ENCODE measurements at places on chromosomes 5 and 9. TPM values are rescaled to one million over a fixed set of nuclear protein-coding genes. Genes with fewer than 3 reads are reported as not detected.

DNA sequence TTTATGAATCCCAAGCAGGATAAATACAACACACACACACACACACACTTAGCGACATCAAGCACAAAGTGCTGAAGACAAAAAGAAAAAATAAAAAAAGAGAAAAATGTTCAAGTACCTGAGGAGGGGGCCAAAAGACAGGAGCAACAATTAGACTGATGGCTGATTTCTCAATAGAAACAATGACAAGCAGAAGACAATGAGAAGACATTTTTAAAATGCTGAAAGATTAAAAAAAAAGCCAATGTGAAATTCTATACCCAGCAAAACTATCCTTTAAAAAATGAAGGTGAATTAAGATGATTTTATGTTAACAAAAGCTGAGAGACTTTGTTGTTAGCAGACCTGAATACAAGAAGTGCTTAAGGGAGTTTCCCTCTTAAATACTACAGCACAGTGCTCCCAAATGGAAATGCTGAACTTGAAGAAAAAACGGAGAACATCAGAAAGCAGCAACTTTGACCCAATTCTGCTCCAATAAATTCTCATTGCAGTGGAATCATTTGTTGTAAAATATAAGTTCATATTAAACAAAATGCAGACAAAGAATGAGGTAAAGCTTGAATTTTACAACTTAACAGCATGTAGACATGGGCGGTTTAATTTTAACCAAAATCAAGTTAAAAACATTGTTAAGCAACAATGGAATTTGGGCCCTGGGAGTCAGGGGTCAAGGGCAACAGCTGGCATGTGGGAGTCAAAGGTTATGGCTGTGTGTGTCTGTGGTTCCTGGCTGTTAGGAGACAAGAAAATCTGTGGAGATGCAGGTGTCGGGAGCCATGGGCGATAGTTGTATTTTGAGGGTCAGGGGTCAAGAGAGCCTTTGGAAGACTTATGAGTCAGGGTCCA is 776 bp upstream of the RANBP17 start:
- H3K4me1 ChIP-seq: peaks cover 20% of the 10 kb centered on the region
- peak overlapping the region; percentile 83 for H3K4me3 ChIP-seq
- peak overlapping the region; percentile 64 for H3K27ac ChIP-seq
- no peak for DNase-seq
- H3K36me3 ChIP-seq: peaks cover 14% of the 10 kb centered on the region
- no peaks in the 10 kb centered on the region for H3K27me3 ChIP-seq

- peaks cover 14% of the 10 kb centered on the region for H3K36me3 ChIP-seq
- no peak for DNase-seq
- H3K27ac ChIP-seq: no peak overlapping the region
- no peaks in the 10 kb centered on the region for H3K4me1 ChIP-seq
Observed at GRCh38 chr9:37870081-37870798, 33.7 kb downstream of the SLC25A51 start.

GRCh38 chr9:85713897-85714296 is 27.9 kb downstream of the AGTPBP1 start:
- no peak overlapping the region for H3K27ac ChIP-seq
- no peak overlapping the region for H3K4me3 ChIP-seq
- H3K27me3 ChIP-seq: no peaks in the 10 kb centered on the region

GRCh38 chr5:135977375-135977928 is 22.7 kb upstream of the LECT2 start:
- H3K4me1 ChIP-seq: peaks cover 34% of the 10 kb centered on the region
- peaks cover 4% of the 10 kb centered on the region for H3K27me3 ChIP-seq
- DNase-seq: no peak
- H3K4me3 ChIP-seq: no peak overlapping the region

- H3K4me1 ChIP-seq: peaks cover 12% of the 10 kb centered on the region
- peak overlapping the region; percentile 86 for H3K4me3 ChIP-seq
Observed at GRCh38 chr9:107487521-107488374, 1.8 kb downstream of the KLF4 start.

- H3K4me3 ChIP-seq: no peak overlapping the region
- peaks cover 9% of the 10 kb centered on the region for H3K27me3 ChIP-seq
- DNase-seq: no peak
- H3K27ac ChIP-seq: no peak overlapping the region
- H3K4me1 ChIP-seq: peaks cover 11% of the 10 kb centered on the region
- no peaks in the 10 kb centered on the region for H3K36me3 ChIP-seq
Observed at GRCh38 chr5:8333977-8334376, 465.0 kb downstream of the MTRR start.

- no peak overlapping the region for H3K27ac ChIP-seq
- no peak for DNase-seq
- H3K4me1 ChIP-seq: peaks cover 11% of the 10 kb centered on the region
- peaks cover 2% of the 10 kb centered on the region for H3K27me3 ChIP-seq
- H3K4me3 ChIP-seq: no peak overlapping the region
Observed at GRCh38 chr5:6683241-6683640, 30.0 kb upstream of the TENT4A start.

- H3K36me3 ChIP-seq: peaks cover 9% of the 10 kb centered on the region
- peak within 1 kb of the TSS; percentile 59 for H3K27ac ChIP-seq
- peaks cover 6% of the 10 kb centered on the region for H3K27me3 ChIP-seq
- peak within 1 kb of the TSS; percentile 78 for H3K4me3 ChIP-seq
- no peak for DNase-seq
- H3K4me1 ChIP-seq: peaks cover 25% of the 10 kb centered on the region
Observed at GRCh38 chr5:176365351-176366231, at the start of gene ARL10. Gene ARL10, plus strand, starts transcription at chr5:176365487. Its CDS starts 77 bp downstream, at chr5:176365564.

DNA sequence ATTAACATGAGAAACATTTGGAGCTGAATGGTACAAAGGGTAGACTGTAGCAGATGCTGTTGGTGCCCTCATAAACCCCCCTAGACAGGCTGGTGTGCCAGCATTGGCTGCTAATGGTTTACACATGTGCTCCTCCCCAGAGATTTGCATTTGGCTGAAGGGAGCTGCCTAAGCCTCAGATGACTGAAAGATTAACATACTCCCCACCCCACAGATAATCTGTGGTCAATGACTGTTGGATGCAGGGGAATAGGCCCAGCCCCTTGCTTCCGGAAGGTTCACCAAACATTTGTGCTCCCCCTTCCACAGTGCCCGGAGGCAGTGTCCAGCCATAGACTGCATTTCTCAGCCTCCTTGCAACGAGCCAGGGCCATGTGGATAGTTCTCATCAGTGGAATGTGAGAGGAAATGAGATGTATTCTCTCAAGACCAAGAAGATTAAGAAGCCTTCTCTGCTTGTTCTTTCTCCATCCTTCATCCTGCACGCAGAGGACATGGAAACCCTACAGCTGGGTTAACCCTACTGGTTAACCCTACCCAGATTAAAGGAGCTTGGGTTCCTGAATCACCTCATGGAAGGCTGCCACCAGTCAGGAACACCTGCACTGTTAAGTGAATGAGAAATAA is 79.6 kb downstream of the PHAX start:
- peaks cover 20% of the 10 kb centered on the region for H3K4me1 ChIP-seq
- peak; percentile 65 for DNase-seq
- peak overlapping the region; percentile 34 for H3K4me3 ChIP-seq
- no peak overlapping the region for H3K27ac ChIP-seq
- H3K36me3 ChIP-seq: no peaks in the 10 kb centered on the region
- peaks cover 9% of the 10 kb centered on the region for H3K27me3 ChIP-seq

DNA sequence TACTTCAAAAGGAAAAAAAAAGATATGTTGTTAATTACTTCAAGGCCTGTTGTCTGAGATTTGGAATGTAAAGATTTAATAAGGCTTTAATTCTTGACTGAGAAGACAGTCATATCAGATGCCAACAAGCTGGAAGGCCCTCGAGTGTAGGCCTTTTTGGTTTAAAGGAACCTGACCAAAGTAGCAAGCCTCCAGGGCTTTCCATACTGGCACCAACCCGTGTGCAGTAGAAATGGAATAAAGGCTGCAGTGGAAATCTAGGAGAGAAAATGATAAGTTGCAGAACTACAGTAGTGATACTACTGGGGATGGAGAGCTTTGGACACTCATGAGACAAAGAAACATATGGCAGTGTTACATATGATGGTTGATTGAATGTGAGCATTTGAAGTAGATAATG is 358.0 kb downstream of the TAF11L14 start:
- DNase-seq: no peak
- no peaks in the 10 kb centered on the region for H3K4me1 ChIP-seq
- H3K27ac ChIP-seq: no peak overlapping the region
- no peaks in the 10 kb centered on the region for H3K36me3 ChIP-seq
- no peaks in the 10 kb centered on the region for H3K27me3 ChIP-seq

GRCh38 chr9:130348881-130349280 is 83.3 kb downstream of the HMCN2 start:
- H3K4me1 ChIP-seq: no peaks in the 10 kb centered on the region
- DNase-seq: no peak
- H3K36me3 ChIP-seq: no peaks in the 10 kb centered on the region

DNA sequence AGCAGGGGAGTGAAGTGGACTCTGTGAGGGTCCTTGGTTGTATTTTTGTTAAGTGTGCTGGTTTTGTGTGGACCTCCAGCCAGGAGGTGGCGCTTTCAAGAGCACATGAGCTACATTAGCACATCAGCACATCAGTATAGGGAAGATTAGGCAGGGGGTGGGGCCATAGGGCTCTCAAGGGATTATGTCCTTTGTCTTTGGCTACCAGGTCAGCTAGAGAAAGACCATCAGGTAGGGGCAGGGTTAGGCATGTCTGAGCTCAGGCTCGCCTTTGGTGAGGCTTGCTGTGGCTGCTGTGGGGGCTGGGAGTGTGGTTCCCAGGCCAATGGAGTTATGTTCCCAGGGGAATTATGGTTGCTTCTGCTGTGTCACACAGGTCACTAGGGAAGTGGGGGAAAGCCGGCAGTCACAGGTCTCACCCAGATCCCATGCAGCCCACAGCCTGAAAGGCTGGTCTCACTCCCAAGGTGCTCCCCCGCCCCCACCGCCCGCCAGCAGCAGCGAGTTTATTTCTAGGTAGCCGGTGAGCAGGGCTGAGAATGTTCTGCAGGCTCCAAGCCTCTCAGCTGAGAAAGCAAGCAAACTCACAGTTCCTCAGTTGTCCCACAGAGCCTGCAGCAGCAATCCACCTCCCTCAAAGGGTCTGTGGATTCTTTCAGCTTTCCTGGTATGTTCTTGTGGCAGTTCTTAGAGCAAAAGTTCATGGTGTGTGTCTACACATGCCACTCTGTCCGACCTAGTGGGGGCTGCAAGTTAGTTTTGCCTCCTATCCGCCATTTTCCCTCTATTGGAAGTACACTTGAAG is 13.7 kb downstream of the OR1J1 start:
- peak overlapping the region; percentile 93 for H3K4me3 ChIP-seq
- no peaks in the 10 kb centered on the region for H3K36me3 ChIP-seq
- peaks cover 13% of the 10 kb centered on the region for H3K27me3 ChIP-seq
- DNase-seq: no peak

GRCh38 chr5:110458313-110458712 is 268.2 kb downstream of the TMEM232 start:
- H3K27ac ChIP-seq: no peak overlapping the region
- H3K36me3 ChIP-seq: no peaks in the 10 kb centered on the region
- H3K4me3 ChIP-seq: no peak overlapping the region

GRCh38 chr9:131697097-131697496 is 42.8 kb downstream of the RAPGEF1 start:
- H3K4me3 ChIP-seq: no peak overlapping the region
- peaks cover 19% of the 10 kb centered on the region for H3K4me1 ChIP-seq
- H3K27ac ChIP-seq: no peak overlapping the region
- no peak for DNase-seq
- H3K36me3 ChIP-seq: no peaks in the 10 kb centered on the region

- no peak overlapping the region for H3K27ac ChIP-seq
- no peaks in the 10 kb centered on the region for H3K36me3 ChIP-seq
- no peaks in the 10 kb centered on the region for H3K4me1 ChIP-seq
- no peak overlapping the region for H3K4me3 ChIP-seq
- DNase-seq: no peak
Observed at GRCh38 chr9:82421498-82421897, 432.9 kb downstream of the SPATA31D1 start.

DNA sequence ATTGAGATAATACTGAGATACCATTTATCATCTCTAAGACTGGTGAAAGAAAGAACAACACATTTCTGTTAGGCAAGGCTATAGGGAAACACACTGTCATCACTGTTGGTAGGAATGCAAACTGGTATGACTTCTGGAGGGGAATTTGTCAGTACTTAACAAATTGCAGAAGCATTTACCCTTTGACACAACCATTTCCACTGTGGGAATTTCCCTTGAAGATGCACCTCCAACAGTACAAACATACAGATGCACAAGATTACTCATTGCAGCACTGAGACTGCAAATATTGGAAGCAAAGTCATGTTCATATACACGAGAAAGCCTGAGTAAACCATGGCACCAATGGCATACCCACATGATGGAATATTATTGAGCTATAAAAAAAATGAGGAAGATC is 17.6 kb downstream of the GM2A start:
- peak; percentile 79 for DNase-seq
- H3K4me3 ChIP-seq: no peak overlapping the region
- peaks cover 2% of the 10 kb centered on the region for H3K27me3 ChIP-seq
- H3K4me1 ChIP-seq: peaks cover 12% of the 10 kb centered on the region

DNA sequence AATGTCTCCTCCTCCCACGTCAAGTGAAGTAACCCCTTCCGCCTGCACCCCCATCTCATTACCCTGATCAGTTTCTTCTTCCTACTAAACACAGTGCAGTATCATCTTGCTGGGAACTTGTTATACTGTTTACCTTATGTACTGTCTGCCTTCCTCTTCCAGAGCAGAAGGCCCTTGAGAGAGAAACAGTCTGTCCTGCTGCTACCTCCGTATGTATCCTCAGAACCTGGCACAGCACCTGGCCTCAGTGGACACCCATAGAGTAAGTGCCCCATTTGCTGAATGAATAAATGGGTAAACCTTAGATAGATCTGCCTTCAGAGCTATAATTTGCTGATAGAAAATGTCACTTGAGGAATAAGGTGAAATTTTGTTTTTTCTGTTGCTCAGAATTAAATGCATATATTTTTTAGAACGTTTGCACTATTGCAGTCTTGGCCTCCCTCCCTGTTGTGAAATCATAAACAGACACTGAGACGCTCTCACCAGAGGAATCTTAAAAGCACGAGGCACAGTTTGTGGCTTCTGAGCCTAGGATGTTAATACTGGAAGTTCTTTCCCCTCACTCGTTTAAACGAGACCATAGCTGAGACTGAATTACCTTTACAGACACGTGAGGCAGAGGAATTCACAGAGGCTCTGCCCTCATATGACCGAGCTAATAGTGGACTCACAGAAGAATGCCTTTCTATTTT is 223.1 kb upstream of the DAP start:
- DNase-seq: no peak
- no peak overlapping the region for H3K27ac ChIP-seq
- no peaks in the 10 kb centered on the region for H3K36me3 ChIP-seq
- H3K4me1 ChIP-seq: no peaks in the 10 kb centered on the region
- H3K27me3 ChIP-seq: peaks cover 41% of the 10 kb centered on the region

DNA sequence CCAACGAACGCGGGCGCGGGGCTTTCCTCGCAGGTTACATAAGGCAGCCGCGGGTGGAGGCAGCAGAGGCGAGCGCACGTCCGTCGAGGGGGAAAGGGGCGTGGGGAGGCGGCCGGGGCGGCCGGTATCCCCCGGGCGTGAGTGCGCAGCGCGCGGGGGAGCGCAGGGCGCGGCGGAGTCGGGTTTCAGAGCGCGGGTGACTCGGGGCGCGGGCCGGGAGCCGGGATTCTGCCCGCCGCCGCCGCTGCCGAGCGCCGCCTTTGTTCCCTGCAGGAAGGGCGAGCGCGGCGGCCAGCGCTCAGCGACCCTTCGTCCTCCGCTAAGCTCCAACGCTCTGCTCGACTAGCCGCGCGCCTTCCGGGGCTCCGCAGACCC is at the start of gene COL15A1:
TSS of gene COL15A1 (plus strand) at position 226 of the 375 bp plus-strand sequence. CDS start 155 bp downstream, outside the sequence.
- no peak for DNase-seq
- H3K4me3 ChIP-seq: peak within 1 kb of the TSS; percentile 71
- no peaks in the 10 kb centered on the region for H3K36me3 ChIP-seq
- H3K27ac ChIP-seq: no peak within 1 kb of the TSS

SLC44A1 gene
- 50.4 TPM for total RNA-seq

TAF11L10 gene
- total RNA-seq: not detected

NOXA1 gene
- 0.51 TPM for total RNA-seq

CXCL14 gene
- total RNA-seq: not detected

IL13 gene
- total RNA-seq: not detected
